ENCODE measurements at places on chromosomes 1 and 21.
A peak's percentile ranks its signal among the peaks of the same experiment; 100 is the strongest.

DNA sequence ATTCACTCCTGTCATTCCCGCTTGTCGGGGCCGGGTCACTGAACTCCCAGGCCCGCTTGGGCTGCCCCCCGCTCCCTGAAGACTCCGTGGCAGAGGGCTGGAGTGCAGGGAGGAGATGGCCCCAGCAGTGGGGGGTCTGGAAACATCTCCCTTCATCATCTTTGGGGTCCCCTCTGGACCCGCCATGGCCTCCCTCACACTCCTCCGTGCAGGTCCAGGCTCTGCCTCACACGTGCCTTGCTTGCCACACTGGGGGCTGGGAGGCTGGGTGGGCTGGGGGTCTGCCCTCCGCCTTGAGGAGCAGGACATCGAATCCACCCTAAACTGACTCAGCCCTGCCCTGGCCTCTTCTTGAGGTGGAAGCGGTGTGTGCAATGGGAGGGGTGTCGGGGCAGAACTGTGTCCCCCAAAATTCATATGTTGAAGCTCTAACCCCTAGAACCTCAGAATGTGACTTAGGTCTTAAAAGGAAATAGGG is 35.2 kb downstream of the POFUT2 start:
- no peak for DNase-seq

DNA sequence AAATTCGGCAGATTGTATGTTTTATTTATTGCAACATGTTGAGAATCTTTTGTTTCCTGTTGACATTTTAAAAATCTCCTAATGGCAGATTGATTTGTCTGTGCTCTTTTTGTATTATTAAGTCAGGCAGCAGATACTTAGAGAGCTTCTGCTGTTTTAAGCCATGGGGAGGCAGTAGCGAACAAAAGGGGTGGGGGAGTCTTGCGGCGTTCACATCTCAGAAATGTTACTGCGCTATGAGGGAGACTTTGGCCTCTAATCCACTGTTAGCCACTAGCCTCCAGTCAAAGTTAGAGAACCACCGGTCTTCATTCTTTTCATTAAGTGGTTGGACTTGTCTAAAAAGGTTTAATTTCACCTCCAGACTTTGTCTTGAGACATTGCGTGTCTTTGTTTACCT is 93.6 kb downstream of the DYRK1A start:
- no peak for DNase-seq

DNA sequence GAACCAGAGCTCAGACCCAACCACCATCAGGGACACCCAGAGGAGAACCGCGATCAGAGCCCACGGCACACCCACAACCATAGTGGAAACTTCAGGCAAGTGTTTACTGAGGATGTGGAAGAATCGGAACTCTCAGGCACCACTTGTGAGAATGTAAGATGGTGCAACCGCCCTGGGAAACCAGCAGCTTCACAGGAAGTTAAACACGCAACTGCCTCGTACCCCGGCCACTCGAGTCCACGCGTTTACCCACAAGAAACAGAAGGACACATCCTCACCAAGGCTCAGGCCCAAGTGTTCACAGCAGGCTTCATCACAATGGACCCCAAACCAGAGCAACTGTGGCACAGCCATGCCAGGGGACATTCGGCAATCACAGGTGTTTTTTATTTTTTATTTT is 51.4 kb upstream of the COL6A2 start:
- no peak for DNase-seq

DNA sequence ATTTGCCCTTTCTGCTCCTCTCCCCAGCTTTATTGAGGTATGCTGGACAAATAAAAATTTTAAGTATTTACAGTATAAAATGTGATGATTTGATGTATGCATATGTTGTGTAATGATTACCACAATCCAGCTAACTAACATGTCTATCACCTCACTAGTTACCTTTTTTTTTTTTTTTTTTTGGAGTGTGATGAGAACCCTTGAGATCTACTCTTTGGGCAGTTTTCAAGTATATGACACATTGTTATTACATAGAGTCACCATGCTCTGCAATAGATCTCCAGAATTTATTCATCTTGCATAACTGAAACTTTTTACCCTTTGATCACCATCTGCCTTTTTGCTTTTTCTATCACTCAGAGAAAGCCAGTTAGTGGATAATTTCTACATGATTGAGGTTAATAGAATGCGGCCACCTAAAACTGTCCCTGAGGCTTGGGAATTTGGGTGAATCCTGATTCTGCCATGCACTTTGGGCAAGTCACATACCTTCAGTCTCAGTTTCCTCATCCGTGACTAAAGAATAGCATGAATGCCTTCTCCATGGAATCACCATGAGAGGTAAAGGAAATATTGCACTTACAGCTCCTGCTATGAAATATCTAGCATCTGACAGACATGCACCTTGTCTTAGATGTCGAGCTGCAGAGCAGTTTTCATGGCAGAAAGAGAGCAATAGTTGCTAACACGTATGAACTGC is 295.2 kb downstream of the DISC1 start:
- no peak for DNase-seq

GRCh38 chr1:29062157-29062942 is 61.4 kb downstream of the TMEM200B start:
- DNase-seq: no peak

DNA sequence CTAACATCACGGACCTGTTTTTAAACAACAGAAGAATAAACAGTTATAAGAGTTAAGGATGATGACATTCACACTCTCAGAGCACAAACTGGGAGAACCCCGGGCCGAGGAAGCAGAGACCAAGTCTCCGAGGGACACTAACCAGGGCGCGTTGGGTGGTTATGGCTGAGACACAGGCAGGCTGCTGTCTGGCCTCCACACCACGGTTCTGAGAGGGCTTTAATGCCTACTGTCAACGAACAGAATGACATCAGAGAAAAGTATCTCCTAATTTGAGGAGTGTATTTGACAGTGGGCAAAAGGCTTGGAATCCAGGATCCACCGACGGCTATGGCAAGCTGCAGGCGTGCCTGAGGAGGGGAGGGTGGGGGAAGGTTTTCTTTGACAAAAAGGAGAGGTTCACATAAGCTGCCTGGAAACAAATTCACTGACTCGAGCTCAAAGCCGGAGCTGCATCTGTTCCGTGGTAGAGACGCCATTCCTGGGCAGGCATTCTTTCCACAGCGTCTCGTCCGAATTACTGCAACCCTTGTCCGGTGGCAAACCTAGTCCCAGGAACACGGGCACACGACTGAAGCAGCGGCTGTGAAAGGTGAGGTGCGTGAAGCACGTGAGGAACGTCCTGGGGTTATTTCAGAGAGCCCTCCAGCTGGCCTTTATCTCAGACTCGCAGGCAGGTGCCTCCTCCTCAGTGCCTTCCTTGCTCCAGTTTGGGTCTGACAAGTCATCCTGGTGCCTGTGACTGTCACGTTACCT is 9.4 kb downstream of the POFUT2 start:
- no peak for DNase-seq

DNA sequence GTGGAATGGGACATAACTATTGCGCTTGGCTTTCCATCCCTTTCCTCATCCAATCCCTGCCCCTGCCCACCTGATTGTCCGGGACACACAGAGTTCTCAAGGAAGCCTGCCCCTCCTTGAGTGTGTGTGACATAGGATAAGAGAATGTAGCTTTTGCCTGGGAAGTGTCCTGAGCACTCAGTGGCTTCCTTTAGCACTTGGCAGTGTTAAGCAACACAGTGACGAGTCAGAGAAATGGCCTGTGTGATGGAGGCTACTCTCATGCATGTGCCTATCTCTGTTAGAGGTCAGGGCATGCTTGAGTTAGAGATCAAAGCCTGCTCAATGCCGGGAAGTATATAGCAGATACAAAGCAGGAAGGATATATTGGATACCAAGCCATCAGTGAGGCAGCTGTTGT is 289.5 kb downstream of the SIPA1L2 start:
- no peak for DNase-seq

DNA sequence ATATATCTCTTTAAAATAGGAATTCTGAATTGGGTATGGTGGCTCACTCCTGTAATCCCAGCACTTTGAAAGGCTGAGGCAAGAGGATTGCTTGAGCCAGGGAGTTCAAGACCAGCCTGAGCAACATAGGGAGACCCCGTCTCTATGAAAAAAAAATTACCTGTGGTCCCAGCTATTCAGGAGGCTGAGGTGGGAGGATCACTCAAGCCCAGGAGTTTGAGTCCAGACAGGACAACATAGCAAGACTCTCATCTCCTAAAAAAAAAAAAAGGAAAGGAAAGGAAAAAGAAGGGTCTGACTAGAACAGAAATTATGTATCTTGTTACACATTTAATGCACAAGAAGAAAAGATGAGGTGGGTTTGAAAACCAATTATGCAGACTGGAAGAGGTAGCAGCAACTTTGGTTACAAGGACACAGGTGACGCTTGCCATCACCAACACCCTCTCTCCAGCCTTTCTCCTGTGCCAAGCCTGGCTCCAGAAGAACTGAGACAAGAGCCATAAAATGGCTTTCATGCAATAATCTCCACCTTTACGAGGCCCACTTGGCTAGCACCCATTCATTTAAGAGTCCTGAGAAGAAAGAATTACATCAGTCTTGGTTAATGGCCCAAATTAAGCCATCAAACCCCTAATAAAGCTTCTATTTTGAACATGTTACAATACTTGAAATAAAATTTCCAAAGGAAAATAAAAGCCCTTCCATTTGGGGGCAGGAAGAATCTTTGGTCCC is 4.8 kb upstream of the SELENBP1 start:
- DNase-seq: no peak

DNA sequence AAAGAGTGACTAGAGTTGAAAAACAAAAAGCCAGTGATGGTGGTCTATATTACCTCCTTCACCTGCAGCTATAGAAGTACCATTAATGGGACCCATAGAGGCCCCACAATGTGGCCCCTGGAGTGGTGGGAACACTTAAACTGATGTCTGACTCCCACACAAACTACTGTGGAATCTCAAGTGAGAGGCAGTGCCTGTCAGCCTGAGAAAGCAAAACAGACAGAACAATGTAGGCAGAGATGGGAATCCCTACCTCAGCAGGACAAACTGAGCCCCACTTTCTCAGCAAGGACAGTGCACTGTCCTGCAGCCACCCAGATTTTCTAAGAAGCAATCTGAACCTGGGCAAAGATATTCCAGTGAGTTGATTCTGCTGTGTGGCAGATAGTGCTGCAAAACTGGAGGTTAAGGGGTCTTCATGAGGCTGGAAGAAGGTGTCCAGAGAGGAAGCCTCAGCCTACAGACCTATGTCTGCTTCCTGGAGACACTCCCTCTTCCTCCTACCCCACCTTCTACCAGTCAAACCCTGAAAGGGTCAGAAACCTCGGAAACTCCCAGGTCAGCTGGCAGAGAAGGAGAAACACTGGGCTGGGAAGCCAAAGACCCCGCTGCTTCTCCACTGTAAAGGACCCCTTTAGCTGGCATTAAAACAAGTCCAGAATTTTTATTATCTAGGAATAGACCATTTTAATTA is 228.7 kb downstream of the C1orf94 start:
- DNase-seq: no peak

GRCh38 chr1:156677616-156678596 is 699 bp upstream of the NES start:
- peak; percentile 66 for DNase-seq

GRCh38 chr21:44539991-44540666 is at the start of gene KRTAP10-1:
Gene KRTAP10-1 (minus strand): TSS chr21:44540195. CDS start chr21:44540150, 45 bp downstream.
- DNase-seq: no peak

DNA sequence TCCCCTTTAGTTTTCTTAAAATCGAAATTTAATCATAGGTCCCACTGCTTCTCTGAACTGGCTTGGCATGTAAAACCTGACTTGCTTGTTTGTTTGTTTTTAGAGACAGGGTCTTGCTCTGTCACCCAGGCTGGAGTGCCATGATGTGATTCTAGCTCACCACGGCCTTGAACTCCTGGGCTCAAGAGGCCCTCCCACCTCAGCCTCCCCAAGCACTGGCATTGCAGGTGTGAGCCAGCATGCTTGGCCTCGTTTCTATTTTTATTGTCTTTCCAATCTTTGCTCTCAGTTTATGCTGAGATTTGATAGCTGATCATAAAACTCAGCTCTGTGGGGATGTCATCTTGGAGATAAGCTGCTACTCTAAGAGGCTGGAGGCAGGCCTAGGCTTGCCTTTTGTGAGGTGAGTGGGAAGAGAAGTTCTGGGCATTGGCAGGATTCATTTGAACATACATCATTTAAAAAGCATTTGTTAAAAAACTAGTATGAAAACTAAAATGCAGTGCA is 51.5 kb upstream of the GCLM start:
- no peak for DNase-seq

- no peak for DNase-seq
Observed at GRCh38 chr1:48848035-48848434, 71.3 kb upstream of the BEND5 start.

DNA sequence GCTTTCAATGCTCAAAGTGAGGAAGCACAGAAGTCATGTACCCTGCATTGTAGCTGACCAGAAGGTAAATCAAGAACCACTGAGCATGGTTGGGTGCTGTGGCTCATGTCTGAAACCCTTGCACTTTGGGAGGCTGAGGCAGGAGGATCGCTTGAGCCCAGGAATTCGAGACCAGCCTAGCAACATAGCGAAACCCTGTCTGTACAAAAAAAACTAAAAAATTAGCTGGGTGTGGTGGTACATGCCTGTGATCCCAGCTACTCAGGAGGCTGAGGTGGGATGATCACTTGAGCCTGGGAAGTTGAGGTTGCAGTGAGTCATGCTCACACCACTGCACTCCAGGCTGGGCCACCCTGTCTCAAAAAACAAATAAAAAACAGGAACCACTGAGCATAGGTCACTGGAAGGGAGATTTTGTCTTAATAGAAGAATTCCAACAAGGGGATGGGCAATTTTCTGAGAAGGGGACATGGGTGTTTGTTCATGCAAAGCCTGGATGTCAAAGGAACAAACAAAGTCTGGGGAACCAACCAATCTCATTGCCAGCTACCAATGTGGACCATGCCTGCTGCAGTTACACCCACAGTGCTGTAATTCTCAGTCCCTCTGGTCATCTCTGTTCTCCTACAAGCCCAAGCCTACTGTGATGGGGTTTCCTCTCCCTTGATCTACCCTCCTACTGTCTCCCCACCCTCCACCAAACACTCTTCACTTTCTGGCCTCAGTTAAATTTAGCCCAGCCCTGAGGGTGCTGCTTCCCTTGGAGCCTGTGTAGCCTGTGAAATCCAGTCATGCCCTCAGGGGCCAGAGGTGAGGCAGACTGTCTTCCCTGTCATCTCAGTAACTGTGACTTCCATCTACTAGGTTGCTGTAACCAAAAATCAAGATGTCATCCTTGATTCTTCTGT is 47.9 kb downstream of the ELF3 start:
- no peak for DNase-seq

- DNase-seq: no peak
Observed at GRCh38 chr1:18882486-18882885, 19.9 kb downstream of the ALDH4A1 start.

- DNase-seq: peak; percentile 13
Observed at GRCh38 chr1:172482044-172482443, 38.2 kb upstream of the PIGC start.

- peak; percentile 48 for DNase-seq
Observed at GRCh38 chr21:34889320-34889675, 159.8 kb downstream of the RUNX1 start.

Data from GM10248 (cell line).